Midbrain (tissue), 1 donor: ENCODE measurements at places on chromosomes 2 and 18.

GRCh38 chr2:127388423-127389164, 819 bp upstream of the MAP3K2 start:
- peak; percentile 52 for DNase-seq

DNA sequence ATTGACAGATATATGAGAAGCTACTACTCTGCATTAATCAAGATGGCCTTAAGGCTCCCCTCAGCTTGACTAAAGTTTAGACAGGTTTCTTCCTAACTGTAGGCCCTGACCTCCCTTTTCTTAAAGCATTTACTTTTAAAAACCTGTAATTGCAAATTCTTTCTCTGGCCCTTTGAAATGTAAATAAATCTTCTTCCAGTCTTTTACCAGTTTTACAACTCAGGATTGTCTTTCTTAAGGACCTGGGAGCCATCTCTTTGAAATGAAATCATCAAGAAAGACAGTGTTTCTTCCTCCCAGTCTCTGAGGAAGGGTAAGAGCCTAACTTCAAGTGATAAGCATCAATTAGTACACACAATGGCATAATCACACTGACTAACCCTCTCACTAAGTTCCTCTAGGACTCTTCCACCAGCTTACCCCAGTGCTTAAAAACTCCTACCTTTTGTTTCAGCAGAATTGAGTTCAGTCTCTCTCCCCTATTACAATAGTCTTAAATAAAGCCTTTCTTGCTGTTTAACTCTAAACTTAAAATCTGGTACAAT, 58.7 kb upstream of the CDH20 start:
- DNase-seq, result no peak

- no peak for DNase-seq
These were observed 14.8 kb upstream of the ARL5A start for GRCh38 chr2:151842830-151843690.

GRCh38 chr2:111927723-111928122, 29.3 kb downstream of the MERTK start:
- DNase-seq, result no peak

- DNase-seq, result peak; percentile 96
These were observed at the start of gene CTDSP1 for GRCh38 chr2:218399391-218400166. Gene CTDSP1 (plus strand): TSS chr2:218399868. CDS start chr2:218400091, 223 bp downstream.

DNA sequence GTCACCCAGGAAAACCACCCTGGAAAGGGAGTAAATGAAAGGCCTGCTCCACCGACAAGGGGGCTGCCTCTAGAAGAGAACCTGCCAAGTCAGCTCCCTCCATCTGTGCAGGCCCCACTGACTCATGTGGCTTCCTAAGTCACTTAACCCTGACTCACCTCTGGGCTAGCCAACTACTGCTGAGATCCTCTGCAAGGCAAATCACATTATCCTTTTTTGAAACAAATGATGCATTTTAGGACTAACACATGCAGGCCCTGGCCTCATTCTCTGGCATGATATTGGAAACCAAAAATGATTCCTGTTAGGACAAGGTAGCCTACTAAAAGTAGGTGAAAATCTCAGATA, 474.6 kb downstream of the EPHA4 start:
- DNase-seq, result no peak

DNA sequence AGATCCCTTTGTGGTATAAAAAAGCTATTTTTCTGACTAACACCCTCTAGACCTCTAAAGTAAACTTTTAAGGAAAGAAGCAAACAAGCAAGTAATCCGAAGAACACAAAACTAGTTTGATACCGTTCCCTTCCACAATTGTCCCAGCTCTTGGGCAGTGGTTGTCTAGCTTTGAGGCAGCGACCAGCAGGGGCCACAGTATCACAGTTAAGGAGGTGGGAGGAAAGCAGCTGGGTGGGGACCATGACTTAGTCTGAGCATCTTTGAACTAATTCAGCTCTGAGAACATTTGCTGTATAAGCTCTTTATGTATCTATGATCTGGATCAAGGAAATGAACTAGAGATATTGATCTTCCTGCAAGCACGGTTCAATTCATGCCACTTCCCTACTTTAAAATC, 51.0 kb downstream of the SF3B1 start:
- no peak for DNase-seq

DNA sequence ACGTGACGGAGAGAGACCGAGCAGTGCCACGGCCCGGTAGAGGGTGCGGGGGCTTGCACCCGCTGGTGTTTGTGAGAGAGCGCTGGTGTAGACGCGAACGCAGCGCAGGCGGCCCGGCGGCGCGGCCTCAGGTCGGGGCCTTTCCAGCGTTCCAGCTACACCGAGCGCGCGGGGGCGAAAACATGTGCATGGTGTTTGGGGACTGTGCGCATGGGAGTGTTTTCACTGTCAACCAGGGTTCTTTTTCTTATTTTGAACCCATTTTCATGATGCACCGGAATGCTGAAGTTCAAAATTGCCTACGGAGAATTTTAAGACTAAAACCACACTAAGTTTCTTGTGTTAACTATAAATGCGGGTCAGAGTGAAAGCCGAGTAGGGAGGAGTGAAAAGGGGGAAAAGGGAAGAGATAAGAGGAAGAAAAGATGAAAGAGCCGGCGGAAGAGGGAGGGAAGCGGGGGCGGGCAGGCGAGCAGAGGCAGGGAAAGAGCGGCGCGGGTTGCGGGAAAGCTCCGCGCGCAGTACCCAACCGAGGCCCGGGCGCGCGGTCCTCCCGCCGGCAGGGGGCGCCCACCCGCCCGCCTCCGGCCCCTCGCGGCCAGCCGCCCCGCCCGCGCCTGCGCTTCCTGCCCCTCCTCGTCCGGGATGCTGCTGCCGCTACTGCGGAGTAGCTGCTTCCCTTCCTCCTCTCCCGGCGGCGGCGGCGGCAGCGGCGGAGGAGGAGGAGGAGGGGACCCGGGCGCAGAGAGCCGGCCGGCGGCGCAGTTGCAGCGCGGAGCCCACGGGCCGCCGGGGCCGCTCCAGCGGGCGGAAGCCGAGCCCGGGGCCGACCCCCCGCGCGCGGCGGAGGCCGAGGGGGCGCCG, at the start of gene RAB12:
RAB12 (plus strand) TSS at position 643 of the 864 bp plus-strand sequence; CDS start at position 646, 3 bp downstream.
- DNase-seq, result peak; percentile 87

DNA sequence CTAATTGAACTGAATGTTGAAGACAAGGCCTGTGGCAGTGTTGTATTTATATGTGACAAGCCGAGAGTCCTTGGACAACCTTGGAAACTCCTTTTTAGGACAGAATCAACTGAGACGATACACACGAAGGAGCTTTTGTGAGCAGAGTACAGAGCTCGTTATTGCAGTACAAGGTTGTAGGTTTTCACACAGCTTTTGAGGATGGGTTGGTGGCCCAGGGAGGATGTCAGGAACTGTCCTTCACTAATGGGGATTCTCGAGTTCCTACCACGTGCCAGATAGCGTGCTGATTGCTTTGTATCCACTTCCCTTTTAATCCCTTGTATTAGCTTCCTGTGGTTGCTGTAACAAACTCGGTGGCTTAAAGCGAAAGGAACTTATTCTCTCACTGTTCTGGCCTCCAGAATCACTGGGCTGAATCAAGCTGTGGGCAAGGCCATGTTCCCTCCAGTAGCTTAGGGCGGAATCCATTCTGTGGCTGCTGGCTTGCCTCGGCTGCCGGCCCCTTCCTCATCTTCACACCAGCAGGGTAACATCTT, 20.2 kb downstream of the INPP4A start:
- DNase-seq, result no peak

DNA sequence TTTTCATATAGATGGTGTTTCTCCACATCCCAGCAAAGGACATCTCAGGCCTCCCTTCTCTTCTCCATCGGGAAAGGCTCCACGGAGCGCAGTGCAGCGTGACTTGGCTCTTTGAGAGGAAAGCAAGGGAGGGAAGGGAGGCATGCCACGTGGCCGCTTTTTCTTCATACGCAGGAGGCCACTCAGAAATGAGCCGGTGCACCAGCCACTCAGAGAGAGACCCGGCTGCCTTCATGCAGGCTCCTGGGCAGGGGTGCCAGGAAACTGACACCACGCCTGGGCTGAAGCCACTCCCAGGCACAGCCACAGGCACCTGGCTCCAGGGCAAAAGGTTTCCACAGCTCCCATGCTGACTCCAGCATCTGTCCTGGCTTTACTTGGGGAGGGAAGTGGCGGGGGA, 11.1 kb upstream of the LOXHD1 start:
- DNase-seq, result no peak

DNA sequence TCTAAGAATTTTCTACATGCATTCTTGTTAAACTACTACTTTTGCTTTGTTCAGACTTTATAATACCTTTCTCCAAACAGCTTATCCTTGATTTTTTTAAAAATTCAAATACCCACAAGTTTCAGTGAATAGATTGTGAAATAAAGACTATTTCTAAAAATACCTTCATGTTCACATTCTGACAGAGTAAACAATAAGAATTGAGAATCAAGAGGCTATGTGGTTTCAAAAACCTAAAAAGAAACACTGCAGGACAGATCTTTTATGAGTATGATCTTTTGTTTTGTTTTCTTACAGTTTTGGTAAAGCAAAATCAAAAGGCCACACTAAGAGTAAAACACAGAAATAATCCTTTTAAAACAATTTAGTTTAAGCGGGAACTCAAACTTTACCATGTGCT, 21.2 kb downstream of the ALS2 start:
- no peak for DNase-seq

DNA sequence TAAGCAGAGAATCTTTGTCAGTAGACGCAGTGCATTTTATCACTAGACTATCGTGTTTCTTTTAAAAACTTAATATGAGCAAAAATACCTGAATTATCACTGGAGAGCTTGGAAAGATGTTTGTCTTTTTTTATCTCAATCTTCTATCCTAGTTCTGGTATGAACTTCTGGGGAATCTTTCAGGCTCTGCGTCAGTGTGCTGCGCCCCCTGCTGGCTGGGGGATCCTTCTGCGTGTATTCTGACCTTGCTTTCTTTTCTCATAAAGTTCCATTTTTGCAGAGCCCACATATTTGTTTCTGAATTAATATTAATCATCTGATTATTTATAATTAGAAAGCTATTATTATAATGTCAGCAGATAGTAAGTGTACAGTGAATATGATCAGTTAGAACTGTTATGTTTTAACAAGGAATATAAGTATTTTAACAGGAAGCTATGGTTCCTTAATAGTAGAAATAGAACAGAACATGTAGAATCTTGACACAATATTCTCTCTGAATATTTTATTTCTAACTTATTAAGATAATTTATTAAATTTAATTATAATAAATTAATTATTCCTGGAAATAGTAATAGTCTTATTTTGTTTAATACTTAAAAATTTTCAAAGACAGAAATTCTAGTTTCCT, 945.0 kb upstream of the CRIM1 start:
- peak; percentile 75 for DNase-seq

DNA sequence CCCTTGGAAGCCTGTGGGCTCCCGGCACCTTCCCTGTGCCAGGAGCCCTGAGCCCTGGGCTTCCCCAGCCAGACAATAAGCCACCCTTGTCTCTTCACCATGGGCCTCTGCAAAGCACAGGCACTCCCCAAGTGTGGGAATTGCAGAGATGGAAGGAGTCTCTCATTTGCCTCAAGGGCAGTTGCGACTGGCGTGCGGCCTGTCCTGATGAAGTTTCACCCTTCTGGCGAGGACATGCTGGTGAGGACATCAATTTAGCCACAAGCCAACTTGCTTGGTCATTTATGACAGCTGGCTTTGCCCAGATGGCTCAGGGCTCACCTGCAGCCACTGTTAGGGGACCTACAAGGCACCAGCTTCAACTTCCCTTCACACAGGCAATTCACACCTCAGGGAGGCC, 180.2 kb downstream of the ANAPC1 start:
- DNase-seq, result no peak

DNA sequence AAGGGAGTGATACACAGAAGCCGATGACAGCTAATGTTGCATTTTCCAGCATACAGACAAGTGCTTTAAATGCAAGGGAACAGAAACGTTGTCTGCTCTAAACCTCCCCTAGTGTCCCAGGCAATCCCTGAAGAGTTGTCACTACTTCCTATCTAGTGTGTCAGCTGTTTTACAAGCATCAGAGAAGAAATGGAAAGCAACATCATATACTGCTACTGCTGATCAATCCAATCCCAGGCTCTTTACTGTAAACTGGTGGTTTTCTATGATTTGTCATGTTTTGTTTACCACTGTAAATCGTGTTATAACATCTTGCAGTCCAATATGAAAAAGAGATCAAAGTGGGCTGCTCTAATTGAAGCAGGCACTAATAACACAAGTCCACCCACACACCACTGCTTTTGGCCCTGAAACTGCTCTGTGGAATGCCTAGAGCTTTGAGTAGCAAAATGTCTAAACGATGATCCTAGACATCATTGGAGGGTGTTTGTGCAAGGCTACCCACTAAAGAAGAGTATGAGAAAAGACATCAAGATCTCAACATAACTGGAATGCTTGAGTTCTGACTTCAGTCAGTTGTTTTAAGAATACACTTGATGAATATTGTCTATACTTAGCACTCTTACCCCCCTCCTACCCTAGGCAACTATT, 18.1 kb upstream of the ROCK1 start:
- DNase-seq, result no peak

DNA sequence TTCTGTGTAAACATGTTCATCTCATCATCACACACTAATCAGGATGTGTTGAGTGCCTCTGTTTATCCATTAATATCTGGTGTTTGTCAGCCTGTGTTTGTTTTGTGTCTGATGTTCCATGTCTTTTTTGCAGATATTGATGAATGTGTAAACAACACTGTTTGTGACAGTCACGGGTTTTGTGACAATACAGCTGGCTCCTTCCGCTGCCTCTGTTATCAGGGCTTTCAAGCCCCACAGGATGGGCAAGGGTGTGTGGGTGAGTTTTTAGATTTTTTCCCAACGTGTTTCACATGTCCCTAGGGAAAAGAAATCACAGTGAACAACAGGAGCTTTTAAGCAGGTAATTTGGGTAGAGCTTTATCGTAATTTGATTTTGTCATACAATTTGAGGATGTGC, 133.7 kb upstream of the RASGRP3 start:
- DNase-seq, result no peak

GRCh38 chr2:224127871-224128501, 88.9 kb upstream of the SERPINE2 start:
- no peak for DNase-seq

DNA sequence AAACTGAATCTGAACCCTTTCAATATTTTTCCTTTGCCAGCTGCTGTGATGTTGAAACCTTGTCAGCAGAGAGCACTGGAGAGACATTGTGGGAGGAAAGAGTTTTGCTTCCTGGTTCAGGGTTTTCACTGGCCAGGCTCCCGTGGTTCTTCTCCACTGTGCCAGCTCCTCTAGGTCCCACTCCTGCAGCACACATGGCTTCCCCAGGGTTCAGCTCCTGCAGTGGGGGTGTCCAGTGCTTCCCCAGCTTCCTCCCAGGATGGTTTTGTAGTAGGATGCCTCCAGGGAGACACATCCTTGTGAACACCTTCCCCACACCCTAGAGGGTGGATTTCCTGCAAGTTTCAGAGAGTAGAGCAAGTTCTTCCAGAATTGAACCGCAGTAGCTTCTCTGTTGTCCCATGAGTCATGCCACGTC, 24.0 kb upstream of the SULT1C3 start:
- peak; percentile 2 for DNase-seq
